Left kidney (tissue), 8 donors: ENCODE measurements at places on chromosomes 1 and 21. TPM values are rescaled to one million over a fixed set of nuclear protein-coding genes. Genes with fewer than 3 reads are reported as not detected.

Gene CRABP2
- 85.6 TPM for polyA plus RNA-seq

Gene RNU1-4
- polyA plus RNA-seq: 1.9 TPM

Gene LYPD8
- polyA plus RNA-seq: not detected

- DNase-seq: no peak
These were observed 428.4 kb upstream of the B3GALT2 start for GRCh38 chr1:193614817-193615216.

DNA sequence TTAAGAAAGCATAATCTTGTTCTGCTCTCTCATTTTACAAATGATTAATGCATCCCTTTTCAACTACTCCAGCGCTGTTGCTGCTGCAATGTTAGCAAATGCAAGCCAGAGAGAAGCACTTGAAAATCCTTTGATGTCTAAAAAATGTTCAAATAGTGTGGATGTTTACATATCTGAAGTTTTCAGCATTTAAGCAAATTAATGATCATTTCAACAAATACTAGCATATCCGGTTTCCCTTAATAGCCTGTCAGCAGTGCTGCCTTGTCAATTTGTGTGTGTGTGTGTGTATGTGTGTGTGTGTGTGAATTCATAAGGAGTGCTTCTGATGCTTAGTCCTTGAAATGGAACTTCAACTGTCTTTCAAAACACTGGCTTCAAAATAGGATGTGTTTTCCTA, 48.1 kb upstream of the WNT2B start:
- DNase-seq: no peak

GRCh38 chr21:34540206-34540605, 28.2 kb upstream of the KCNE1 start:
- DNase-seq: no peak

DNA sequence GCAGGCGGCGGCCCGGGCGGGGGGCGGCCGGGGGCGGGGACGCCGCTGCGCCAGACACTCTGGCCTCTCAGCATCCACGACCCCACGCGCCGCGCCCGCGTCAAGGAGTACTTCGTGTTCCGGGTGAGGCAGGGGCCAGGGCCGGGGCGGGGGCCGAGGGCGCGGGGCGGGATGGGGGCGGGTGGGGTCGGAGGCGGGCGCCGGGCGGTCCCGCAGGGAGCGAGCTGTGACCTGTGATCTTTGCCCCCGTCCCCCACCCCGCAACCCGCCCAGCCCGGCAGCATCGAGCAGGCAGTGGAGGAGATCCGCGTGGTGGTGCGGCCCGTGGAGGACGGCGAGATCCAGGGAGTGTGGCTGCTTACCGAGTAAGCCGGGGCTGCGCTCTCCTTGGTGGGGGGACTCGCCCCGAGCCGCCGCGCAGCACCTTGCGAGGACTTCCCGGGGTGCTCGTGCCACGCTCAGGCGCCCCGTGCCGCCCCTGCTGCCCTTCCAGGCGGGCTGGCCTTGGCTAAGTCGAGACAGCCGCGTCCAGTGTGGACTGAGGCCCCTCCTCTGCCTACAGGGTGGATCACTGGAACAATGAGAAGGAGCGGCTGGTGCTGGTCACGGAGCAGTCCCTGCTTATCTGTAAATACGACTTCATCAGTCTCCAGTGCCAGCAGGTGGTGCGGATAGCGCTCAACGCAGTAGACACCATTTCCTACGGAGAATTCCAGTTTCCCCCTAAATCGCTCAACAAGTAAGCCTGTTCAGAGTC, 514 bp downstream of the TPRG1L start:
- peak; percentile 18 for DNase-seq

DNA sequence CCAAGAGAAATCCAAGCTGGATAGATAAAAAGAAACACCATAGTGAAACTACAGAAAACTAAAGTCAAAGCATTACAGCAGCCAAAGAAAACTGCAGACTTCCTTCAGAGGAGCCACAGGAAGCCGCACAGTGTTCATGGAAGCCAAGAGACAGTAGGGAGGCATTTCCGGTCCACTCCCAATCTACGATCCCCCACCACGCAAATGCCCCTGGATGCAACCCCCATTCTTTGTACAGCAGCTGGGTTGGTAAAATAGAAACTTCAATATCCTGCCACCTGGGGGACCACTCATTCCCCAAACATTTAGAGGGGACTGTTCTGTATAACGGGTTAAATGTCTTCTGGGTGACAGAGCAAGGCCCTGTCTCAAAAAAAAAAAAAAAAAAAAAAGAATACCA, 43.9 kb upstream of the TSPEAR start:
- no peak for DNase-seq

DNA sequence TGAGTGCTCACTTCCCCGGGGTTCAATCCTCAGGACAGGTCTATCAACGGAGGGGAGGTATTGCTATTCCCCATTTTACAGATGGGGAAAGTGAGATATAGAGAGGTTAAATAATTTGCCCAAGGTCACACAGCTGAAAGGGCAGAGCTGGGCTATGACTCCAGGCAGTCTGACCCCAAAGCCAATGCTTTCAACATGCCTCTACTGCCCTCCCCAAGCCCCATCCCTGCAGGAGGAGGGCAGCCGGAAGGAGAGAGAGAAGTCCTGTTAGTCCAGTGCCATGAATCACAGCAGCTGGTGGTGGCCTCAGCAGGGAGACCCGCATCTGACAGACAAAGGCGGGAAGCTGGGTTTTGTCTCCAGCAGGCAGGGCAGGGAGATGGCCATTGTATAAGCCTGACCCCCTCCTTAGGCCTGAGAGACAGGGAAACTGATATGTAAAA, 20.0 kb upstream of the CLIC4 start:
- peak; percentile 43 for DNase-seq

DNA sequence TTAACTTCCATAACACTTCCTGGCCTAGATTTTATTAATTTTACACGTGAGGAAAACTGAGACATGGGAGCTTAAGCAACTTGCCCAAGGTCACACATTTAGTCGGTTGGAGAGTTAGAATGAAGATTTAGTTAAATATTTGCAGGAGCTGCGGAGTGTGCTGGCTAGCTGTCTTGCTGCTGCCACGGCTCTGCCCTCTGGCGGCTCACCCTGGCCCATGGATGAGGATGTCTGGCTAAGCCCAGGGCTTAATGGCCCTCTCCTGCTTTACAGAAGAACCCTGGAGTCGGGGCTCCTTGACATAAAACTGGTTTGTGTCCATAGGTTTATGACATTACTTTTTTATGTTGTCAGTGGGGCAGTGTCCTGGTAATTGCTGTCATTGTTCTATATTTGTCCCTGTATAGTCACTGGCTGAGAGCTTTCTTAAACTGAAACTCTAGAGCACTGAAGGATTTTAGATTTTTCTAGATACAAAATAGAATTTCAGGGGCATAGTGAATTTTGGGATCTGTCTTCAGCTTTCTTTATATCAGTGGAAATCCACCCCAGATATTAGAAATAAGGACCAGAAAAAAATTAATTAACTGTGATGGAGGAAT, 88.9 kb upstream of the WLS start:
- peak; percentile 51 for DNase-seq

DNA sequence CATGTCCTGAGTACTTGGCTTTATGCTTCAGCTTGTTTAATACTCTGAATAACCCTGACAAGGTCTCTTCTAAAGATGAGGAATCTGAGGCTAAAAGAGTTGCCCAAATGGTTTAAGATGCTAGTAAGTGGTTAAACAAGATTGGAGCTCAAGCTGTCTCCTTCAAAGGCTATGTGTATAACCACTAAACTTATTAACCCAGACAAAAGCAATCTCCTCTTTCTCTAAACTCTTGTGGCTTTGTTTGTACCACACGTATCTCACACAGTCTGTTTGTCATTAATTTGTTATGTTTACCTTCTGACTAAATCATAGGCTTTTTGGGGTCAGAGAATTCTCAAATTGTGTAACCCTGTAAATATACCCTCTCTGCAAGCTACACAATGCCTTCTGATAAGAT, 89.9 kb downstream of the HMCN1 start:
- no peak for DNase-seq

DNA sequence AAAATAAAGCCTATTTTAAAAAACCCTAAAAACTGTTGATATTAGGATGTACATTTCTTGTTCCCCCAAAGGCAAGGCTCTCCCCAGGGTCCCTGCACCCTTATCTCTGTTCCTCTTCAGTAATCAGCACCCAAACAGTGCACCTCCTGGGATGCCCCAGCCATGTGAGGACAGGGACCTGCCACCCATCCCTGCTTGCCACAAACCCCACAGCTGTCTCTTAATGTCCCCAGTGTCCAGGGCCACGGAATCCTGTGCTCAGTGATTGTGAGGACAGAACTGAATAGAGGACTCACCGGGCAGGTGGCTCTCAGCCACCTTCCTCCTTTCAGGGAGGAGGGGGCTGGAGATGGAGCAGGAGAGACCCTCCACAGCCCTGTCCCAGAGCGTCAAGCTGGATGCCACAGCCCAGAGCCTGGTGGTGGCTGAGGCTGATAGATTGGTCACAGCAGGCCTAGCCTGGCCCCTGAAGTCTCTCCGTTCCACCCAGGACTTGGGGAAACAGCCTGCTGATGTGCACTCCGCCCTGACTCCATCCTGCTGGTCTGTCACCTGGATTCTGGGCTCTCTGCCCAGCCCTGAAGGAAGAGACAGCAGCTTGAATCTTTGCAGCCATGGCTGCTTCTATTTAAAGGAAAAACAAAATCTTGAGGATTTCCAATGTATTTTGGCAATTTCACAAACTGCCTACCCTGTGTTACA, 23.1 kb downstream of the RNF187 start:
- no peak for DNase-seq

DNA sequence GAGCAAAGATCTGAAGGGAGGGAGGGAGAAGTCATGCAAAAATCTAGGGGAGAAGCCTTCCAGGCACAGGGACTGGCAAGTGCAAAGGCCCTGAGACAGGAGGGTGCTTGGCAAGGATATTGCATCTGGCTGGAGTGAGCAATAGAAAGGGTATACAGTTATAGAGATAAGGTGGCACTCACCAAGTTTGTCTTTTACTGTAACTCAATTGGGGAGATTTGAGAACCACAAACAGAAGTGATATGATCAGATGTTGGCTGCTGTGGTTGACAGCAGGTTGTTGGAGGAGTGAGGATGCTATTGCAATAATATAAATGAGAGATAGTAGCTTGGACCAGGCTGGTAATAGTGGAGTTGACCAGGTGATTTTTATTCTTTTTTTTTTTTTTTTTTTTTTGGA, 25.6 kb downstream of the MCOLN3 start:
- no peak for DNase-seq

DNA sequence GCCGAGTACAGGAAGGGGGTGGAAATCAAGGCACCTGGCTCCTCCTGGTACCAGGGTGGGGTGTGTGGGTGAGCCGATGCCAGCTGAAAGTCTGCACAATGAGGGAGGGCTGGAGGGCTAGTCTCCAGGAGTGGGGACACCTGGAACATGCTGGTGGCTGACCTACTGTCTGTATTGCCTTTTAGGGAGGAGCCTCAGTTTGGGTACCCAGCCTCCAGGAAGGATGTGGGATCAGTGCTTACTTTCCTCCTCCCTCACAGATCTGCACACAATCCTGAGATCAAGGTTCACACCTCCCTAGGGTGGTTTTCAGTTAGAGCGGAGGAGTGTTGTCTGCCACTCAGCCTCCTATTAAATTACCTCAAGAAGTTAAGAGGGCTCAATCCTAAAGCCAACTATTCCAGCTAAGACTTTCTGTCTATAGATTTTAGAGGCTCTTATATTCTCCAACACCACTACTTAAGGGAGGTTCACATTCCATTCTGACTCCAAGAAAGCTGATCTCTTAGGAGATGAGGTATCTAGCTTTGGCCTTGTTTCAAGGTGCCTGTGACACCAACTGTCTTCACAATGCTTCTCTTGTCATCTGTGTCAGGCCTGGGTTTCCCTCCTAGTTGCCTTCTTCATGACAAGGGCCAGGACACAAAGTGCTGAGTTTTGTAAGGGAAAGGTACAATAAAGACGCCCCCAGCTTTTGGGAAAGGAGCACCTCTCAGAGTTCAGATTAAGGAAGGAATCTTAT, 15.7 kb downstream of the SSR2 start:
- no peak for DNase-seq

DNA sequence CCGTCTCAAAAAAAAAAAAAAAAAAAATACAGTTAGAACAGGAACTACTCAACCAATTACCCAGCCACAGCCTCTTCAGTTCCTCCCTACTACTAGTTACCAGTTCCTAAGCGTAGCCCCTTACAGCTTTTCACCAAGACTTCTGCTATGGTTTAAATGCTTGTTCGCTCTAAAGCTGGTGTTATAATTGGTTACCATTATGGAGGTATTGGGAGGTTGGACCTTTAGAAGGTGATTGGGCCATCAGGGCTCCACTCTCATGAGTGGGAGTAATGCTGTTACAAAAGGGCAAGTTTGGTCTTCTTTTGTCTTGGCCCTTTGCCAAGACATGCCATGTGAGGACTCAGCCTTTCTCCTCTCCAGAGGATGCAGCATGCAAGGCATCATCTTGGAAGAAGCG, 3.0 kb upstream of the SMPDL3B start:
- DNase-seq: no peak

DNA sequence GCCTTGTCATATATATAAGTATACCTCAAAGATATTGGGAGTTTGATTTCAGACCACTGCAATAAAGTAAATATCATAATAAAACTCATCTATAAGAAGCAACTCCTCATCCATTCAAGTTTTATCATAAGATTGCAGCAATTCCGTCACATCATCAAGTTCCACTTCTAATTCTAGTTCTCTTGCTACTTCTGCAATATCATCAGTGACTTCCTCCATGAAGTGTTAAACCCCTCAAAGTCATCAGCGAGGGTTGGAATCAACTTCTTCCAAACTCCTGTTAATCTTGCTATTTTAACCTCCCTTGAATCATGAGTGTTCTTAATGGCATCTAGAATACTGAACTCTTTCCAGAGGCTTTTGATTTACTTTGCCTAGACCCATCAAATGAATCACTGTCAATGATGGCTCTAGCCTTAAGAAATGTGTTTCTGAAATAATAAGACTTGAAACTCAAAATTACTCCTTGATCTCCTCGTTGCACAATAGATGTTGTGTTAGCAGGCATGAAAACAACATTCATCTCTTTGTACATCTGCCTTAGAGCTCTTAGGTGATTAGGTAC, 88.3 kb downstream of the RPE65 start:
- DNase-seq: no peak

DNA sequence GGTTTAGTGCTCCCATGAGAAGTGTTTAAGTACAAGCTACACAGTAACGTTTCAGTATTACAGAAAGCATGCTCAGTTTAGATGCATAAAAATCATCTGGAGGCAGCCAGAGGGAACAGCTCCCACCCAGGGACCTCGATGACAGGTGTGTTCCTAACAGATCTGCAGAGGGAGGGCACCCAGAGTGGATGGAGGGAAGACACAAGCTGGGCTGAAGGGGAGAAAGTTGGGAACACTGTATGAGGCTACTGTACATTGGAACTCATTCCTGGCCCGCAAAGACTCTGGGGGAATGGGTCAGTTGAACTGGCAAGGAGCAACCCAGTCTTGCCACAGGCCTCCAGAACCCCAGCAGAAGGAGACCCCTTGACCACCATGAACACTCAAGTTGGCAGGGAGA, 52.4 kb downstream of the ZP4 start:
- no peak for DNase-seq

- DNase-seq: peak; percentile 84
These were observed 20.8 kb downstream of the ATP5PO start for GRCh38 chr21:33894736-33895288.

DNA sequence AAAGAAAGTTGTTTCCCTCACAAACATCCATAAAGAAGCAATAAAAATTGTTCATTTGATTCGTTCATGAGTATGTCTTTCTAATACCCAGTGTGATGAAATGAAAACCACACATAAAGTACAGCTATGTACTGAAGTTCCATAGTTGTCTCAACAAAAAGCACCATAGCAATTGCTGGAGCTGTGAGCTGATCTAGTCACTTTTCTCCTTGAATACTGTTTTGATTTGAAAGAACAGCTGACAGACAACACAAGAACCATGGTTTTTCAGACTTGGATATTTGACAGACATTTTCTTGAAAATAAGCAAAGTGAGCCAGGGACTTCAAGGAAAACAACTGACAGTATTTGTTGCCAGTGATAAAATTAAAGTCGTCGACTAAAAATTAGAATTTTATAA, 237.1 kb upstream of the PLD5 start:
- no peak for DNase-seq
